ENCODE measurements at places on chromosomes 7 and 10.

DNA sequence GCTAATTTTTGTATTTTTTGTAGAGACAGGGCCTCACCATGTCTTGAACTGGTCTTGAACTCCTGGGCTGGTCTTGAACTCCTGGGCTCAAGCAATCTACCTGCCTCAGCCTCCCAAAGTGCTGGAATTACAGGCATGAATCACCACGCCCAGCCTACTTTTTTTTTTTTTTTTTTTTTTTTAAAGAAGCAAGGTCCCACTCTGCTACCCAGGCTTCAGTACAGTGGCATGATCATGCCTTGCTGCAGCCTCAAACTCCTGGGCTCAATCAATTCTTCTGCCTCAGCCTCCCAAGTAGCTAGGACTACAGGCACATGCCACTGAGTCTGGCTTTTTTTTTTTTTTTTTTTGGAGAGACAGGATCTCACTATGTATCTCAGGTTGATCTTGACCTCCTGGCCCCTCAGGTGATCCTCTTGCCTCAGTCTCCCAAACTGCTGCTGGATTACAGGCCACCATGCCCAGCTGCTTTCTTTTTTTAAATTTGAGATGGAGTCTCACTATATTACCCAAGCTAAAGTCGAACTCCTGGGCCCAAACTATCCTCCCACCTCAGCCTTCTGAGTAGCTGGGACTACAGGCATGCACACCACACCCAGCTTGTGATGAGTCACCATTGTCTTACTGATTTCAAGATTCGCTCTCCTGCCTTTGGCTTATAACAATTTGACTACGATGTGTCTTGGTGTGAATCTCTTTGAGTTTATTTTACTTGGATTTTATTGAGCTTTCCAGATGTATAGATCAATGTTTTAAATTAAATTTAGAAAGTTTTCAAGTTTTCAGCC, 9.0 kb downstream of the RPEL1 start:
- no peak for DNase-seq

DNA sequence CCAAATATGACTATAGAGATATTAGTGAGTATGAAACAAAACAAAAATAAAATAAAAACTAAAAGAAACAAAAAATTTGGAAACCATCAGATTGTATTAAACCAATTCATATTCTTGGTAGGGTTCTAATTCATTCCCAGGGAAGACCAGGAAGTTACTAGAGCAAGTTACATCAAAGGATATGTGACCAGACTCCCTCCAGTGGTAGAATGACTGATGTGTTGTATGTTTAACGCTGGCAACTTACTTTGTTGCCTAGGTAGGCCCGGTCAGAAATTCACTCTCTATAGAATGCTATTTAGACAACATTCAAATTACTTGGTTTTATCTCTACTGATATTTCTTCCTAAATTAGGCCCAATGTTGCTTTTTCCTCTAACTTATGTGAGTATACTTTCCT, 5.2 kb downstream of the PHYHIPL start:
- no peak for DNase-seq

DNA sequence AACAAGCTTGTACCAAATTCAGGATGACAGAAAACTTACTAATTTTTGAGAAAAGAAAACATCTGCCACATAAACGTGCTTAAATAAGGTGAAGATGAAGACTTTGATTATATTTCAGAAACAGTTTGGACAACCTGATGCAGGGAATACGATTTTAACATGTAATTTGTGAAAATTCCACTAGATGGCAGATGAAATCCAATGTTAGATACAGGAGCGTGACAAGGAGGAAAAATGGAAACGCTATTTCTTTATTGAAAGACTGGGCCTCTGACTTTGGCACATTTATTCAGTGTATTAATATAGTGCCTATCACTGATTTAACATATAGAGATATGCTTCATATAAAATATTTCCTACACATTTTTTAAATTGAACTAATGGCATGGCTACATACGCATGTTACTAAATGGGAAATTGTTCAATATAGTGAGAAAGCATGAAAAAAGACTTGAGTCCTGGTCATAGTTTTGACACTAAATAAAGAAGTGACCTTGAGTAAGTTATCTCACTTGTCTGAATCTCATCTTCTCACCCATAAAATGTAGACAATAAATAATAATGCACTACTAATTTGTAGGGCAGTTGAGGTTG, 60.7 kb downstream of the CD36 start:
- no peak for DNase-seq

GRCh38 chr10:95821720-95822119, 65.8 kb downstream of the ENTPD1 start:
- no peak for DNase-seq

GRCh38 chr10:132748545-132749370, 37.2 kb downstream of the NKX6-2 start:
- no peak for DNase-seq

DNA sequence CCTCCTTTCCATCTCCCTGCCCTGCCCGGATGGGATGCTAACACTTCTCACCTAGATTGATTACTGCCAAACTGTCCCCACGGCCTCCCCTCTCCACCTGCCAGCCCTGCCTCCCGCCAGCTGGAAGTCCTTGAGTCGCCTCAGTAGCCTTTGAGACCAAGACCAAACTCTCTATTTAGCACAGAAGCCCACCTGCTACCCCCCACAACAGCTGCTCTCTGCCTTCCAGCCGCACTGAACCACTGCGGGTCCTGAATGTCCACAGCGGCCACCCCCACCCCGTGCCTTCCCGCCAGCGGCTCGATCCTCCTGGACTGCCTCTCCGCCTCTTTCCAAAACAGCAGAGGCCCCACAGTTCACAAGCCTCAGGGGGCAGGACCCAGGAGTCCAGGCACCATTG, 39.0 kb downstream of the FKBP6 start:
- DNase-seq, result no peak

- no peak for DNase-seq
Observed at GRCh38 chr7:70210200-70210935, 612.1 kb downstream of the AUTS2 start.

Measured in GOT3 (cell line).